Ammon's horn (tissue), 1 donor: ENCODE measurements at places on chromosomes 4 and X.

DNA sequence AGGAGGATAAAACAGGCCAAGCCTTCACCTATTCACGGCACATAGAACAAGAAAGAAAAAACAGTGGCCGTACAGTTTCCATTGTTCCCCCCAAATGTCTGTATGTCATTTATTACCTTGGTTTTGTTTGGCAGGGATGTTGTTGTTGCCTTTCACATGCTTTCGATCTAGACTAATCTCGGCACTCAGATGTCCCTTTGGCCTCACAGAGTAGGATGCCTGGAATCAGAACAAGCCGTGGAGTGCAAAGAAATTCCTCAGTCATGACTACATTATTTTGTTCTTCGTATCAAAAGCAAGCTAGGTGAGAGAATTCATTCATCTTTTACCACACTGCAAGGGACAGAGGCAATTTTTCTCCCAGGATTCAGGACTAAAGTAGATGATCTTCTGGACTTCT lies 106.9 kb downstream of the SMIM20 start:
- DNase-seq = no peak

GRCh38 chr4:3062471-3062870 lies 11.9 kb downstream of the HTT-AS start:
- no peak for DNase-seq

GRCh38 chrX:10039821-10040793 lies 72.9 kb downstream of the CLDN34 start:
- no peak for DNase-seq

GRCh38 chrX:14065800-14066199 lies 36.1 kb upstream of the GEMIN8 start:
- DNase-seq = no peak

DNA sequence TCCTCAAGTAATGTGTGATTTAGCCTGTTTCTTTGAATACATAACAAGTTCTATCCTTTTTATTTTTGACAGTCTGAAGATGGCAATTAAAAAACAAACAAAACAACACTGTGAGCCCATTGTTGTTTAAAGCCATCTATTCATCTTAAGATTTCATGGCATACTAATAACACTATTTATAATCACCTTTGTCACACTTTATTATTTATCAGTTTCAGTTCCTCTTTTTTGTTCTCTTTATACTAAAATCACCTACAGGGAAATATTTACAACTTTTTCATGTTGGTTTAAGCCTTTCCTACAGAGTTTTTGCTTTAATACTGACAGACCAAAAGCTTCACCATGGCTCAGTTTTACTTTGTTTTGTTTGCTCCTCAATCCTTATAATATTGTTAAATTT lies 247.4 kb upstream of the CTSO start:
- DNase-seq = no peak

- DNase-seq = no peak
Measured at GRCh38 chrX:143165778-143166177, 140.1 kb downstream of the SPANXN4 start.

DNA sequence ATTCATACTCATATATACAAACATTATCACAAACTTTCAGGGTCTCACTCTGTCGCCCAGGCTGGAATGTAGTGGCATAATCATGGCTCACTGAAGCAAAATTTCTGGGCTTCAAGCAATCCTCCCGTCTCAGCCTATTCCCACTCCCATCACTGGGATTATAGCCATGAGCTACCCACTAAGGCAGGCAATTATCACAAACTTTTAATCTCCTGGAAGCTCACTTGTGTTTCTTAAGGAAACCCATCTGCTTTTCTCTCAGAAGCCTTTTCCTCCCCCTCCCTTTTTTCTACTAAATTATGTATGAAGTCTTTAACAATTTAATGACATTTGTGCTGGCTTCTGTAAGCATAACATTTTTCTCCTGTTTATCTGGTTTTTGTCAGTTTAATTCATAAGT lies 170.5 kb downstream of the AREG start:
- DNase-seq = no peak

- no peak for DNase-seq
Measured at GRCh38 chrX:150643271-150643670, 49.9 kb upstream of the MTMR1 start.

DNA sequence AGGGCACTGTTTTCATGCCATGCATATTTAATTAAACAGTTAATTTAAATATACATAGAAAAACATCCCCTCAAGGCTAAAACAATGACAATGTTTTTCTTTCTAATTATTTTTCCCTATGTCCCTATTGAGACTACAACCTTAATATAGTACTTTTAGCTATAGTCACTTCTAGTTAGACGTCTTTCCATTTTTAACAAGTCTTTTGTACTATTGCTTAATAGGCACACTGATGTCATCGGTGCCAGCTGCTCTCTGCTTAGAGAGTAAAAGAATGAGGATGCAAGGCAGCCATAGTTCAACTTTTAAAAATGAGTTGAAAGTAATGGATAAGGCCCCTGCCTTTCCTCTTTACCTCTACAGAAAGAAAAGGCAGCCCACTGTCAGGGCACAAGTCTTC lies 191.1 kb downstream of the KCTD8 start:
- DNase-seq = peak; percentile 65
